ENCODE measurements at places on chromosomes 2 and 18.

DNA sequence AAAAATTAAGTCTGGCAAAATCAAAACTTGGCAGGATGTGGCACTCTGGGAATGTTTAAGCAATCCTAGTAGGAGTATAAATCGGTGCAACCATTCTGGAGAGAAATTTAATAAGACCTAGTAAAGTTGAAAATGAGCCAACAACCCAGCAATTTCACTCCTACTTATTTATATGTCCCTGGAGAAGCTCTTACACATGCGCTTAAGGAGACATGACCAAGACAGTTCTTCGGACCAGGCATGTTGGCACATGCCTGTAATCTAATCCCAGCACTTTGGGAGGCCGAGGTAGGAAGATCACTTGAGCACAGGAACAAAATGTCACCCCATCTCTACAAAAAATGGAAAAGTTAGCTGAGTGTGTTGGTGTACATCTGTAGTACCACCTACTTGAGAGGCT lies 374.6 kb upstream of the LYPD1 start:
- no peak for DNase-seq

GRCh38 chr2:48026865-48027264 lies 120.6 kb upstream of the FBXO11 start:
- DNase-seq = no peak

DNA sequence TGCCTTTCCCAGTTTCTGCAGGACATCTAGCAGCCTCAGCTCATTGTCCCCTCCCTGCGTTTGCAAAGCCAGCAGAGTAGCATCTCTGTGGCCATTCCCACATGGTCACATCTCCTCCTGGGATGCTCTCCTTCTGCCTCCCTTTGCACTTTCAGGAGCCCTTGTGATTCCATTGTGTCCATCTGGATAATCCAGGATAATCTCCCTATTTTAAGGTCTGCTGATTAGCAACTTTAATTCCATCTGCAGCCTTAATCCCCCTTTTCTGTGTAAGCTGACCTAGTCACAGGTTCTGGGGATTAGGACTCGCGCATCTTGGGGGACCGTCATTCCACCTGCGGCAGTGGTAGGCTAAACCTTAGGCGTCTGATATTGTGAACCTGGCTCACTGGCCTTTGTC lies 70.7 kb downstream of the NEDD4L start:
- no peak for DNase-seq

DNA sequence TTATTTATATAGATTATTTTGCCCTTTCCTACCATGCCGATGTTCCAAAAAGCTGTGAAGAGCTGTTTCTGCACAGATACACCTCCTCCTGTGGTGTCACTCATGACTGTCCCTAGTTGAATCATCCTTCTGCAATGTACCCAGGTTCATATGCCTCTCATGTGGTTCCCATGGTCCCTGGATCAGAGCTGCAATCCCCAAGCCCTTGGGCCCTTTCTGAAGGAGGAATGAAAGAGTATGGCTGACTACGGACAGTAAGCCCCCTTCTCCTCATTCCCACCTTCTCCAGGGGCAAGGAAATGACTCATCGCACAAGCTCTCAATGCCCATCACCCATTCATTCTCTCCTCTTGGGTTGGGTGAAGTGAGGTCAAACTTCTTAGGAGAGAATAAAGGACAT lies 63.9 kb upstream of the ACVR1 start:
- no peak for DNase-seq

GRCh38 chr2:100256416-100256815 lies 65.9 kb downstream of the LONRF2 start:
- DNase-seq = no peak

DNA sequence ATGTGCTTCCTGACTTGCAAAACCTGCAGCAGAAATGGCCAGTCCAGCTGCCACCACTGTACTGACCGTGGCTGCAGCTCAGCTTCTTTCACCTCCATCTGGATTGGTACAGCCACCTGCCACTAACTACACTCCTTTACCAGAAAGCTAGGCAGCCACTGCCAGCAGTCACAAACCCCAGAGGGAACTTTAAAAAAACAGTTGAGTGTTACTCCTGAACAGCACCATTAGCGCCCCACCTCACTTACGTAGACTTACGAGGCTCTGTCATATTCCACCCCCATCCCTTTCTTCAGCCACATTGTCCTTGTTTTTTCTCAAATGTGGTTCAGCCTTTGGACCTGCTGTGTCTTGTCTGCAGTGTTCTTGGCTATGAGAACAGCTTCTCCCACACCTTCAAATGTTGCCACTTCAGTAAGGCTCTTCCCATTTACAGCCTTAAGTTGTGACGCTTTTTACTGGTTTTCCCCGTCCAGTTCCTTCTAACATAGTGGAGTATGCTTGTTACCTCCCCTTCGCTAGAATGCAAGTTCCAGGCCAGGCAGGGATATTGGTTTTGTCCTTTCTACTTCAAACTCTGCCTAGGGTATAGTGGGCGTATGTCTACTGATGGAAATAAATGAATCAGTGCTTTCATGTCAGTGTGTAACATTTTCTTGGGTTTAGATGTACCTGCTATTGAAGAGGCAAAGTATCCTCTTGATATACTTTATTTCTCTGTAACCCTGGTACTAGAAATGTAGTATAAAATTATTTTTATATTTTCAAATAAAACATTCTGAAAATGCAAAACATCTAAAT lies 17.0 kb downstream of the HNRNPA3 start:
- DNase-seq = no peak

GRCh38 chr2:10228611-10229365 lies 73.9 kb upstream of the HPCAL1 start:
- no peak for DNase-seq

- DNase-seq = no peak
These were observed 22.3 kb upstream of the CAVIN2 start for GRCh38 chr2:191869178-191869577.

GRCh38 chr2:239789711-239790110 lies 235.4 kb downstream of the NDUFA10 start:
- no peak for DNase-seq

DNA sequence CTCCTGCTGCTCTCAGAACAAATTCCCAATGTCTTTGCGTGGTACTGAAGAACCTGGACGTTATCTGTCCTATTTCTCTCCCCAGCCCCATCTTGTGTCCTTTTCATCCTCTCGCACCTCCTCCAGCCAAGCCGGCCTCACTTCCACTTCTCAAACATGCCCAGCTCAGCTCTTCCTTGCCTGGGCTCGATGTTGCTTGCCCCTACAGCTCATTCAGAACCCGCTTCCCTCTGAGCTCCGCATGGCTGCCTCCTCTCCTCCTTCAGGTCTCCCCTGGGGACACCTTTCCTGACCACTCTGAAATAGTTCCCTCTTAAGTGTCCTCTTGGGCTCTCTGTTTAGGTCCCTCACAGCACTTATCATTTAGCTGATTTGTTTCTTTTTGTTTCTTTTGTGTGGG lies 6.7 kb upstream of the SMARCAL1 start:
- no peak for DNase-seq

GRCh38 chr2:22282220-22282619 lies 1102.8 kb upstream of the KLHL29 start:
- no peak for DNase-seq

- no peak for DNase-seq
These were observed 109.5 kb downstream of the FMNL2 start for GRCh38 chr2:152444448-152444847.

DNA sequence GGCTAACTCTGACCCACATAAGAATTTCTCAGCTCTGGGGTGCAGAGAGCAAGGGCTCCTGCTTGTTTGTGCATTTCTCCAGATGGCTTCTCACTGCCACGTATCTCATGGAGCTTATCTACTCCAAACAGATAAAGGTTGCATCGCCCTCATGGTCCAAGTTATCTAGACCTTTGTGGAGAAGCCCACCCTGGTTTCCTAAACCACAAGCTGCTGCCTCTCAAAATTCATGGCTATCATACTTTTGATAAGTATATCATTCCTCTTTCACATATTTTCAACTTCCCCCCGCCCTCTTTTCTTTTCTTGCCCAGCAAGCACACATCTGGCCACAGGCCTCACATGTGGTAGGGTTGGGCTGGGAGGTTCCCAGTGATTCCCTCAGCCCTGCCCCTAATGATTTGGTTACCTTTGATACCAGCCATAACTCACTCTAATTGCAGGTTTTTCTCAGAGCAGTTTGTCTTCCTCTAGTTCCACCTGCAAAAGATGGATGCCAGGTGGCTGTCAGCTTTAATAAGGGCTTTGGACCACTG lies 146.0 kb downstream of the RHBDD1 start:
- DNase-seq = no peak

- DNase-seq = no peak
These were observed 82.7 kb upstream of the SLC66A3 start for GRCh38 chr2:11072550-11072949.

DNA sequence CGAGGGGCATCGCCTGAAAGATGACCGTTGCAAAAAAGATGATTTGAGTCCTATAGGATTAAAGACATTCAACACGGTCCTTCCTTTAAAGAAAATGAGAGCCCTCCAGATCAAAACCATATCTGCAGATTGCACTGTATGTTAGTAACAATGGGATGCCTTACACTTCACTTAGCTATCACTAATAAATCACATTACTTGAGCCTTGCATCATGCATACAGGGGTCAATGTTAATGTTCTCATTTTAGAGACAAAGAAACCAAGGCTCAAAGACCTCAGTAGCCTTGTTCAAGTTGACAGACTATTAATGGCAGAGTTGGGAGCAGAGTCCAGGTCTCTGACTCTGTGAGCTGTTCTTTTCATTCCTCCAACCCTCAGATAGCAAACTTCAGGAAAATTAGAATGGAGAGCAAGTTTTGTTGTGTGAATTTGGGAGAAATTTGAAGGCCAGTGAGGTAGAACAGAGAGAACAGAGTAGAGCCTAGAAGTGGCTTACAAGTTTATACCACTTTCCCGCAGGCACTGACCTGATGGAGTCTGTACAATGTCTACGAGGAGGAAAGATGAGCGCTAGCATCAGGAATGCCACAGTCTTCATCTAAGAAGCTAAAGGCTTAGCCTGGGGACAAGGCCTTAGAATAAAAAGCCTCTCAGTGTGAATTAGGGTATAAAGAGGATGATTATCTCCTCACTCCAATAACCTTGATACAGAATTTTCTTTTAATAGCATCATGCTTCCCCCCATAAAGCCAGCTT lies 48.3 kb downstream of the TRIB2 start:
- no peak for DNase-seq

DNA sequence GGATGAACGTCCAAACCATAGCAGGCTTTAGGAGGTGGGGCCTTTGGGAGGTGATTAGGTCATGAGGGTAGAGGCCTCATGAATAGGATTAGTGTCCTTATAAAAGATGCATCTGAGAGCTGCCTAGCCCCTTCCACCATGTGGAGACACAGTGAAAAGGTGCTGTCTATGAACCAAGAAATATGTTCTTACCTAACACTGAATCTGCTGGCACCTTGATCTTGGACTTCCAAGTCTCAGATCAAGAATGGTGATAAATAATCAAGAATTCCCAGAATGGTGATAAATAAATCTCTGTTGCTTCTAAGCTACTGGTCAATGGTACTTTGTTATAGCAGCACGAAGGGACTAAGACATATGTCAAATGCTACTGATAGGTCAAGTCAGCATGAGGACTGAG lies 15.1 kb upstream of the DYTN start:
- DNase-seq = no peak

DNA sequence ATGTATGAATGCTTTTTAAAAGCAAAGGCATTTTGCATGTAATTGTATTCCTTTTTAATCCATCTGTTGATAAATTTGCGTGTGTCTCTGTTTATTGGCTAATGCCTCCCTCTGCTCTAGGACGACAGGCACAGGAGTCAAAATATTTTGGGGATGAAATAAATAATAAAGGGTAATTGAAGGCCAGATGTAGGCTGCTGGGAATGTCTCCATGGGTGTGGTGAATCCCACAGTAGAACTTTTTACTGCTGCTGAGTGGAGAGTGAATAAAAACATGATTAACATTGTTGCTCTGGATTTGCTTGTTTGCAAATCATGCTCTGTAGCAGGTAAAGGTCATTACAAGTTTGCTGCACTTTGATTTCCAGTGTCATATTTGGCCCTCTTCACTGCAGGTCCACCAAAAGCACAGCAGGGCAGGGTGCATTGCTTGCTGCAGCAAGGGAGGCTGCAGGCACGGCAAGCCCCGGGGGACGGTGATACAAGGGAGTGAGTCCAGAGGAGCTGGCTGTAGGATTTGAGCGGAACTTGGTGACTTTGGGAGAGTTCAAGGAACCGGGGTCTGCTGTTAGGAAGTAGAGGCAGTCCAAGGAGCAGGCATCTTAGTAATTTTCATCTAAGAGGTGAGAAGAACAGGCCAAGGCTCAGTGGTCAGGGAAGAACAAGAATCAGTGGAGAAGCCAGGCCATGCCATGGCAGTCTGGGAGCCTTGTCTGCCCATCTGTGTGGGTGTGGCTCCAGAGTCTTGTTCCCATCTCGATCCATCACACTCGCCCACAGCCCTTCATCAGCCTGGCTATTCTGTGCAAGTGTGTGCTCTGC lies 201.5 kb upstream of the RAB6C start:
- DNase-seq = no peak

- DNase-seq = no peak
These were observed 2.3 kb upstream of the CHN1 start for GRCh38 chr2:175007510-175007909.

DNA sequence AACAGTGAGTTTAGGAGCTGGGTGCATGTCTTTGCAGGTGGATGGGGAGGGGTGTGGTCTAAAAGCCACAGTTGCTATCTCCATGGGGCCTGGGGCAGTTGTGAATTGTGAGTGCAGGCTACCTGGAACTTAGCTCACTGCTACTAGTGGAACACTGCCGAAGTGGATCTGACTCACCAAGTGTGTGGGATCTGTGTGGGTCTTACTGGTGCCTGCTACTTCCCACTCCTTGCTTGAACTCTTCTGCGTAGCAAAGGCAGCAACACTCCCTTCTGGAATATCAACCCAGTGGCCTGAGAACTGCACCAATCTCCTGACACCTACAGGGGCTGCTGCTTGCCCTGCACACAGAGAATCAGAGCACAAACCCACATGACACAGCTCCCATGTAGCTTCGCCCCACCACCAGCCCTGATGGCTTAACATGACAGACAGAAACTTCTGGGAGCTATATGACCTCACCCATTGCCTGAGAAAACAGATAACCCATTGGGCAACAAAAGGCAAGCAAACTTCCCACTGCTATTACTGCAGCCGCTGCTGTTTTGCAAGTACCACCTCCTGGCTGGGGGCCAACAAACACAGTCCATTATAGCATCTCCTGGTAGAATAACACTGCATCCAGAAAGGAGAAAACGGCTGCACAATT lies 455.1 kb upstream of the DDX18 start:
- DNase-seq = no peak

DNA sequence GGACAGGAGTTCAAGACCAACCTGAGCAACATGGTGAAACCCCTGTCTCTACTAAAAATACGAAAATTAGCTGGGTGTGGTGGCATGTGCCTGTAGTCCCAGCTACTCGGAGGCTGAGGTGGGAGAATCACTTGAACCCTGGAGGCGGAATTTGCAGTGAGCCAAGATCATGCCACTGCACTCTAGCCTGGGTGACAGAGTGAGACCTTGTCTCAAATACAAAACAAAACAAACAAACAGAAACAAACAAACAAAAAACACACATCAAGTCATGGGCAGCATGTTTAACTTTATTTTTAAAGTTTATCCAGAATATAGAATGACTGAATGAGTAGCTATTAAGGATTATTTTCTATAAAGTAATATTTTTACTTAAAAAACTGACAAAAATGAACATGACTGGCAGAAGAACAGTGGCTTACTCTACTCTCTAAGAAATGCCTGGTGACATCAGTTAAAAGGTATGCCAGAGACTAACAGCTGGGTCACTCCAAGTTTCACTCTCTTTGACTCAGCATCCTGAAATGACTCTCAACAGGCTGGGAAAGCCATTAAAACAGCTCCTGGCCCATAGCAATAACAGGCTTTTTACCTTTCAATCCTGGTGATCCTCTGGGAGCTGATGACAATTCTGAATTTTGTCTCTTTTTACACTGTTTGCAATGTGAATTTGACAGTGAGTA lies 281.6 kb upstream of the STON1 start:
- no peak for DNase-seq

Data from CD8-positive, alpha-beta memory T cell (primary cell).